NCI-H2171 treated with DMSO at 0.1 percent for 48 hours (cell line): ENCODE measurements at places on chromosomes 5 and 9.
A peak's percentile ranks its signal among the peaks of the same experiment; 100 is the strongest.

GRCh38 chr5:72171667-72172066 is 64.4 kb downstream of the MAP1B start:
- DNase-seq = no peak

- no peak for DNase-seq
Observed at GRCh38 chr5:124059200-124059599, 547.2 kb downstream of the CSNK1G3 start.

DNA sequence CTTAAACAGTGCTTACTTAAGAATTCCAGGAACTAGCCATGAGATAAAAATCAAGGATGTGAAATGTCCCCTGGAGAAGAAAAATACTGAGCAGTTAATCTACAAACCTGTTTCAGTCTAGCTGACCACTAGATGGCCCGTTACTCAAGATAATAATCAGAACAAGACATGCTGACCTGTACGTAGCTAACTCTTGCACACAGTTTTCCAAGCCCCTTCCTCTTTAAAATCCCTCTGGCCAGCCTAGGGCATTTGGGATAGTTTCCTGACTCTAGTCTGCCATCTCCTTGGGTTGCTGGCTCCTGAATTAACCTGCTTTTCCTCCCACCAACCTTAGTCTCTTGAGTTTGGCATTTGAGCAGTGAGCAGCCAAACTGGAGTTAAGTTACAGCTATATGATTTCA is 59.2 kb upstream of the TRAF1 start:
- DNase-seq = peak; percentile 25

GRCh38 chr9:121115466-121115865 is 40.7 kb downstream of the CNTRL start:
- DNase-seq = no peak

GRCh38 chr9:120935383-120935857 is 8.8 kb upstream of the TRAF1 start:
- DNase-seq = peak; percentile 92

DNA sequence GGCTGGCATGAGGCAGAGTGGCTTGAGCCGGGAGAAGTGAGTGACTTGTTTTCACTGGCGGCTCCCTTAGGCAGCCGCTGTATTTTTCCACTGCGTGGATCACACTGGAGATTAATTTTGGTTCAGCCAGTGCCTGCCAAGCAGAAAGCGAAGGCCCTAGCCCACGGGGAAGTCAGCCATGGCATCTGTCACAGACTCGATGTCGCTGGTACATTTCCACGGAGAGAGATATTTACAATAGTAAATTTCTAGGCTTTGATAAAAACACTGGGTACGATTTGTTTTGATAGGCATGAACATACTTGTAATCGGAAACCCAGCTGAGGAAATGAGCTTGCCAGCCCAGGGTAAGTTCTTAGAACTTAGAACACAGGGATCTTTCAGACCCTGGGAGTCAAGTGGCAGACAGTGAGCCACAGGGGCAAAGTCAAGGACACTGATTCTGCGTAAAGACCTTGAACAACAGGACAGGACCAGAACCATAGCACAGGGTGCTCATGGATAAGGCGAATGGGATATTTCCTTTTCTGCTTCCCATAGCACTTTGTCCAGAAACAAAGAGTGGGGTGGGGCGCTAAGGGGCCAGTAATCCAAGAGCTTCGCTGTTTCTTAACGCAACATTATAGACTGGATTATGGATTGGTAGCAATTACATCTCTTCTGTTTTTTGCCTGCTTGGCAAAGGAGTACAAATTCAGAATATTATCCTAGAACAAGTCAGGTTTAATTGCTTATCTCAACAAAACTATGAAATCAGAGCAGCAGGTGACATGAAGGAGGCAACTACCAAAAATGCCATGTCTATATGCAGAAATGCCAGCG is 4.5 kb downstream of the DUSP1 start:
- peak; percentile 34 for DNase-seq

- no peak for DNase-seq
Observed at GRCh38 chr9:2936221-2936620, 92.3 kb upstream of the PUM3 start.

- DNase-seq = no peak
Observed at GRCh38 chr5:96868603-96869371, 7.5 kb upstream of the ERAP2 start.

GRCh38 chr9:130955947-130956621 is 17.0 kb upstream of the FIBCD1 start:
- DNase-seq = no peak

GRCh38 chr9:89483592-89484474 is 14.1 kb downstream of the SEMA4D start:
- DNase-seq = no peak

DNA sequence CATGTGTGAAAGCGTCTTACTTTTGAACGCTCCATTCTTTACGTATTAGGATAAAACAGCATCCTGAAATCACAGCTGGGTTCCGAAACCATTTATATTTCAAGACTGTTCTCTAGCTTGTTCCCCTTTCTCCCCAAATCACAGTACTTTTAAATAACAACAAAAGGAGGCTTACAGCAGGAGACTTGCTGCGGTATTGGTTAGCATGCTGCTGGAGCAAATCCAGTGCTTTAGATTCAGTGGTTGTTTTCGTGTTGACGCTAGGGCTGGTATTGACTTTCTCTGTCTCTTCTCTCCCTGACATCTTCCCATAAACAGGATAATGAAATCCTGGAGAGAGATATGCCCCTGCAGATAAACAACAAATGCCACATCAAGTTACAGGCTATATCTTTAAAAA is 103.1 kb downstream of the ZNF608 start:
- no peak for DNase-seq

DNA sequence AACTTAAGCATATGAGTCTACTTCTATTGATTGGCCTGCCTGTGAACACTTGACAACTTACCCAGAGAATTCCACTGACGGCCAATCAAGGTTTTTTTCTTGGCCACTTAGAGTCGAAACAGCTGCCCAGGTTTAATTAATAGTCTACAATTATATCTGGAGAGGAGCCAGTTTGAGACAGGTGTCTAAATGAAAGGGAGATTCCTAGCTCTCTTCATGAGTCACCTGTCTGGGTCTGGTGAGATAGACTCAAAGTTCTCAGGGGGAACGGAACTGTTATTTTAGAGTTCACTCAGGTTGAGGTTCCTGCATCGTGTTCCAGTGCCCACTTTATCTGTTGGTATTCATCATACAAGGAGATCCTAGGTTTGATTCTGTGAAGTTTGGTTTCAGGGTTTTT is 111.0 kb downstream of the CD180 start:
- peak; percentile 67 for DNase-seq

DNA sequence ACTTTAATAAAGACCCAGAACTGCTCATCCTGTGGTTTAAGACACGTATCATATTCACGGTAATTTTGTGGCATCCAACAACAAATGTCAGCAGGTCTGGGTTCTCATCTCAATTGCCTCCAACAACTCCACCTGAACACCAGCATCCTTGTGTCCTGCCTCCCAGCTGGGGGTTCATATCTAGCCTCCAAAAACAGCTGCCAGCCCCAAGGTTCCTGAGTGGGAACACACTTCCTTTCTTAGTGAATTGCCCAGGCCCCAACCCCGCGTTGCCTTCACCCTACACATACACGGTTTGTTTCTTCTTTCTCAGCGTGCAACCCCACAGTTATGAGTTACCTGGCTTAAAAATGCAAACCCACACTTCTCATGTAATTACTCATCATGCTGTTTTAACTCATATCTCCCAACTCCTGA is 77.9 kb downstream of the SEMA4D start:
- no peak for DNase-seq

- no peak for DNase-seq
Observed at GRCh38 chr5:39211773-39212172, 7.6 kb downstream of the FYB1 start.

DNA sequence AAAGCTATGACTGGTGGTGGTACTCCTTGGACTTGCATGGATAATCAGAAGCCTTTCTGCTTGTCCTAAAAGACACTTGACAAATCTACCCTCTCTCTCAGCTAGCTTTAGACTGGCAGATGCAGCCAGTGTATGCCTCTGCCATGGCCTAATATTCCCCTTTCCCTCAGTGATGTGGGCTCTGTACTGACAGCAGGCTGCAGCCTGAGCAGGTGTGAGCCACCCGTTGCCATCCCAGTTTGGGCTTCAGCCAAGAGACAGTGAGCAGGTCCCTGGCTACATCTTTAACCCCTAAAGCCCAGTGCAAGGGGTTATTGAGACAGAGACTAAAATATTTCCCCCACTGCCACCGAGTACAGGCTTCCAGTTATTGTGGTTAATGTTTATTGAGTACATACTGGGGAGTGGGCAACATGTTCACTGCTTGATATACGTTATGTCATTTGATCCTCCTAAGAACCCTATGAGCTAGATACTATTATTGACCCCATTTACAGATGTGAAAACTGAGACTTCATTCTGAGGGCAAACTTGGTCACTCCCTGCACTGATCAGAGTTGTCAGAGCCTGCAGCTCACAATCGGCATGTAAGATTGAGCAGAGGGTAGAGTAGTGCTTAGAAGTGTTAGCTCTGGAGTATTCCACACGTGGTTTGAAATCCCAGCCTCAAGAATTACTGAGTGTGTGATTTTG is 254.2 kb downstream of the ARHGAP26 start:
- DNase-seq = peak; percentile 87

- DNase-seq = no peak
Observed at GRCh38 chr9:133238851-133239532, 29.9 kb upstream of the OBP2B start.

GRCh38 chr5:33033516-33033915 is 322.4 kb downstream of the NPR3 start:
- DNase-seq = no peak

DNA sequence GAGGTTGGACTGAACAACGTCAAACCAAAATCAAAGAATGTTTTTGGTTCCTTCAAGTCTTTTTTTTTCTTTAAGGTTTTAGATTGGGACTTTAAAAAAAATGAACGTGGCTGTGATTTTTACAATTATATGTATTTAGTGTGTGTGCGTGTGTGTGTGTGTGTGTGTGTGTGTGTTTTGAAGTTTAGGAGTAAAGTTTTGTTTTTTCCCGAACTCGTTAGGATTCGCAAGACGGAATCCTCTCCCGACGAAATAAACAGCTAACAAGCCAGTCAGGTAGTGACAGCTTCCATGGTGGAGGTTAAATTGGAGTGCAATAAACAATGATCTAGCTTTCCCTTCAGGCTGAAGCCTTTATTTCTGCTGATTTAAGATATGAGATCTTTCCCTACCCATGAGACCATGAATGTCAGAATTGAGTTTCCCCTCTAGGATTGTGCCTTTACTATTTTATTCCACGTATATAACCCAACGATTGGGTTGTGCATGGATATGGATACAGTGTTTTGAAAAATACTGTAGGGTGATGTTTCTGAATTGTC is 1.2 kb downstream of the KIAA1958 start:
- DNase-seq = no peak

GRCh38 chr5:151053796-151054462 is 26.9 kb downstream of the TNIP1 start:
- DNase-seq = no peak

- no peak for DNase-seq
Observed at GRCh38 chr9:108956631-108957026, 22.4 kb downstream of the ABITRAM start.

- DNase-seq = no peak
Observed at GRCh38 chr9:105385381-105385985, 62.4 kb upstream of the FSD1L start.

DNA sequence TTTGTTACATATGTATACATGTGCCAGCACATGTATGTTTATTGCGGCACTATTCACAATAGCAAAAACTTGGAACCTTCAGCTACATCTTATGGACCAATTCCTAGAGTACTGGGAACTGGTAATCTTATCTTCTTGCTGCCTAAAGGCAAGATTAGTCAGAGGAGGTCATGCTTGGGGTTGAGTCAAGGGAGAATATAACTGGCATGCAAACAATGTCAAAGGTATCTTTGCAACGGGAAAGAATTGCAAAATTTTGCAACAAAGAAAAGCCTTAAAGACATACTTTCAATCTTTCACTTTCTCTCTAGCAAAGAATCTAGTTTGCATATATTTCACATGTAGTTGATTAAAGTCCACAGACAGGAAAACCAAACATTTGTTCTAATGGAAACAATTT is 145.2 kb downstream of the EDIL3 start:
- DNase-seq = no peak

DNA sequence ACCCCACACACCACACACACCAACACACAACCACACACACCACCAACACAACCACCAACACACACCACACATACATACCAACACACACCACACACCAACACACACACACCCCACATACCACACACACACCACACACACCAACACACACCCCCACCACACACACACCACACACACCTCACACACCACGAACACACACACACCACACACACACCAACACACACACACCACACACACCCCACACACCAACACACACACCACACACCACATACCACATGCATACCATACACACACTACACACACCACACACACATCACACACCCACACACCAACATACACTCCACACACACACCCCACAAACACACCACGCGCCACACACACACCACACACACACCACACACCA is 171.4 kb downstream of the GOLPH3 start:
- no peak for DNase-seq

DNA sequence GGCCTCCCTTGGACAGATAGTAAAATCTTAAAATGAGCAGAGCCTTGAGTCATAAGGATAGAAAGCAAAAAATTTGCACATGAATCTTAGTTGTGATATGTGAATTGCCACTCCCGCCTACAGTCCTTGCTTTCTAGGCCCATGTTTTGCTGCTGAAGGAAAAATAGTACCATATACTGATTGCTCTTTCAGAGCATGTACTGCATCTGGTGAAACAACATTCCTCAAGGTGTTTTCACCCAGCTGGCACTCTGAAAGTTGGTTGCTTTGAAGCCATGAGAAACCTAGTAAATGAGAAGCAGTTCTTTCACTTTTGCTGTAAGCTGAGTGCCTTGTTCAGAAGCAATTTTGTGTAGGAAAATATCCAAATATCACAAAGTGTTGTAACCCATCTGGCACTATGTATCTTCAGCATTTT is 10.3 kb downstream of the CDC37L1 start:
- DNase-seq = no peak

- no peak for DNase-seq
Observed at GRCh38 chr9:93110311-93110855, 14.4 kb downstream of the CARD19 start.

DNA sequence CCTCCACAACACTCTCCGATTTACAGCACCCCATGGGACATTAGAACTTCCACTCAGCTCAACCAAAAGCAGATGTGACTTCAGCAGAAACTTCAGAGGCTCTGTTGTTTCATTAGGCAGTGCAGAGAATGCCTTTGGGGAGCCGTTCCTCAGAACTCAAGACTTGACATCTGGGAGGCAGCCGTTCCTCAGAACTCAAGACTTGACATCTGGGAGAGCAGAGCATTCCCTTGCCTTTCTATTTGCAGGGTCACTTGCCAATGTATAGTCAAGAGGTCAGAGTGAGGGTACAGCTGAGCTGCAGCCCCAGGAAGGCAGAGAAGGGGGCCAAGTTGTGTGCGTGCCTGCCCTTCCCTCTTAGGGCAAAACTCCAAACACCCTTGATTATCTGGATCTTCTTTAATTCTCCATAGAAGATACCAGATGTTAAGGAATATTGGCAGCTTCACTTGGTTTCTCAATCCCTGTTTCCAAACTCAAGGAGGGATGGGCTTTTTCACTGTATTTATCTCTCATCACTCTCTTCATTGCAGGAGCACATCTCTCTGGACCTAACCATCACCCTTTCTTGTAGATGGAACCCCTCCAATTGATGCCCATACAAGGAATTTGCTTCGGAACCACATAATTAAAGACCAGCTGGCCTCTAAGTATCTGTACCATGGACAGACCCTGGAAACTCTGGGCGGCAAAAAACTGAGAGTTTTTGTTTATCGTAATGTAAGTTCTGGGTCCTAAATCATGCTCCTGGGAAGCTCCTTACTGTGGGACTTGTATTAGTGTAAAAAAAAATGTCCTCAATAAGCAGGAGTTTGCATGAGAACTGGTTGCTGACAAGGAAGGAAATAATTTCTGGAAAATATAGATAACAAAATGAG is 25.6 kb downstream of the TGFBI start:
- no peak for DNase-seq
